ENCODE measurements at places on chromosomes 2 and 18. TPM values are rescaled to one million over a fixed set of nuclear protein-coding genes. Genes with fewer than 3 reads are reported as not detected.
A peak's percentile ranks its signal among the peaks of the same experiment; 100 is the strongest.

DNA sequence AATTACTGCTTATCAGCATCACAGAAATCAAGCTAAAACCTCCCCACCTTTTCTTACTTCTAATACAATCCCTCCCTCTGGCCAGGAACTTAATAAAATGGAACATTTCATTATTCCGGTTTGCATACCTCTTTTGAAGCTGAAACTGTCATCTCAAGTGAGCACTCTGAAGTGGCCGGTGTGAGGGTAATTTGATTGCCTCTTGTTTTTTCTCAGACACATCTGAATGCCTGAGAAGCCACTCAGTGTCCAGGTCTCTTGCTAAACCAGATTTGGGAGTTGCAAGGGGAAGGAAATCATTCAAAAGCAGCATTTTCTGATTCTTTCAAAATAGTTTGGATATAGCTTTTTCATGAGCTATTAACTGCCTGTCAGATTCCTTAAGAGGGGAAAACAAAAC lies 190.3 kb downstream of the C1D start:
- DNase-seq, result no peak

DNA sequence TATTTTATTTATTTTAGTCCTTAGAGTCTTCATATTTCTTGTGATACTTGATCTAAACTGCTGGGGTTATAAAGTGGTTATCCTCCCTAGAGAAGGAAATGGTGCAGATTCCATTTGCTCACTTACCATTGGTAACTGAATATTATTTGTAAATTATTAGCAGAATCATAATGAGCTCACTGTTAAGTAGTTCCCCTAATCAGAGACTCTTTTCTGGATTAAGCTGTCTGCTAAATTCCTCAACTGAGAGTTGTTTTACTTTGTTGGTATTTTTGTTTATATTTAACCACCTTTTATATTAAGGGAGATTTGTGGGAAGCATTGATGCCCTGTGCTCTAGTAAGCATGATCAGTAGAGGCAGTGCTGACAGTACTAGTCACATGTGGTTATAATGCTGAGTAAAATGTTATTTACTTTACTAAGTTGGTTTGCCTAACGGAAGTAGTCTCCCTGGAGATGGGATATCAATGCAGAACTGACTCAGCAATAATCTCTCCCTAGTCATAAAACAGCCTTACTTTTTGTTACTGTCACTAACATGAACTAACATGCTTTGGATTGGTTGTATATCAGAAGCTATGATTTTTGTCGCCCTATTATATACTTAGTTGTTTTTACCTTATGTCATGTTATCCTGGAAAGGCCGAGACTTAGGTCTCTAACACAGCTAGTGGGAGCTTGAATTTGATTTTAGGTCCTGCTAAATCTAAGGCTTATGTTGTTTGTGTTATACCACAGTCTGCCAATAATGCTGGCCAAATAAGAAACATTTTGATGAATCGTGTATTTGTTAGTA lies 166.7 kb downstream of the MCFD2 start:
- peak; percentile 37 for DNase-seq

GRCh38 chr2:21369787-21370186 lies 246.0 kb downstream of the TDRD15 start:
- DNase-seq, result no peak

The RPRM gene
- total RNA-seq, result 2.1 TPM

The ICOS gene
- not detected for total RNA-seq

The IGFBP2 gene
- total RNA-seq, result 298 TPM

GRCh38 chr2:96083064-96083939 lies 33.1 kb downstream of the ADRA2B start:
- no peak for DNase-seq

- no peak for DNase-seq
Measured at GRCh38 chr18:43238429-43238828, 38.9 kb downstream of the SYT4 start.

GRCh38 chr18:72329533-72329932 lies 214.6 kb downstream of the CBLN2 start:
- no peak for DNase-seq

The CENPA gene
- total RNA-seq, result 2.4 TPM

GRCh38 chr2:6184532-6185292 lies 492.5 kb downstream of the SOX11 start:
- peak; percentile 31 for DNase-seq

The PXDN gene
- total RNA-seq, result 314 TPM

The SLC4A3 gene
- total RNA-seq, result 11.6 TPM

Data from kidney epithelial cell (primary cell).